ENCODE measurements at places on chromosomes 2 and 18. TPM values are rescaled to one million over a fixed set of nuclear protein-coding genes. Genes with fewer than 3 reads are reported as not detected.
A peak's percentile ranks its signal among the peaks of the same experiment; 100 is the strongest.

Gene LYPD6B
- not detected for total RNA-seq

Gene DSG1
- not detected for total RNA-seq

DNA sequence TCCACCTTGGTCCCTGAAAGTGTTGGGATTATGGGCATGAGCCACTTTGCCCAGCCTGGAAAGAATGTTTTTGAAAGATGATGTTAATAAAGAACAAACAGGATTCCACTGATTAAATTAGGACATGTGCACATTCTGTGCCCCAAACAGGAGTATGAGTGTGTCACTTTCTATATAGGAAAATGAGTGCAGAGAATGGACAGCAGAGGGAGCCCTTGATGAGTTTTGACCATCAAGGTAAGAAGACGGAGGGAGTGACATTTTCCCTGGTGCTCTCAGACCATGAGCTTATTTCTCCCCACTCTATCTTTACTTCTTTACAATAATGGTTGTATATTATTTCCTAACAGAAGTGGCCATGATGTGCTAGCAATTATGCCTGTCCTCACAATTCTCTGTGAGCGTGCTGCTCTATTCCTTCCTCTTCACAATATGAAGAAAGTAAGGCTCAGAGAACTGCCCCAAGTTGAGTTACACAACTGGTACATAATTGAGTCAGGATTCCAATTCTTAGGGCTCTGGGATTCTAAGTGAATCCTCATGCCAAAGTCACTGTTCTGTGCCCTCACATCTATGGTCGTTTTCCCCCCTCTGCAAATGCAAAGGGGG lies 20.6 kb downstream of the RPL37A start:
- DNase-seq = peak; percentile 76

GRCh38 chr2:197216361-197216979 lies 94.1 kb downstream of the ANKRD44 start:
- no peak for DNase-seq

GRCh38 chr2:98348066-98348561 lies 1.9 kb downstream of the CNGA3 start:
- no peak for DNase-seq

- DNase-seq = no peak
Observed at GRCh38 chr18:54392543-54393023, 34.9 kb downstream of the C18orf54 start.

- no peak for DNase-seq
Observed at GRCh38 chr2:2636813-2637212, 305.7 kb upstream of the MYT1L start.

DNA sequence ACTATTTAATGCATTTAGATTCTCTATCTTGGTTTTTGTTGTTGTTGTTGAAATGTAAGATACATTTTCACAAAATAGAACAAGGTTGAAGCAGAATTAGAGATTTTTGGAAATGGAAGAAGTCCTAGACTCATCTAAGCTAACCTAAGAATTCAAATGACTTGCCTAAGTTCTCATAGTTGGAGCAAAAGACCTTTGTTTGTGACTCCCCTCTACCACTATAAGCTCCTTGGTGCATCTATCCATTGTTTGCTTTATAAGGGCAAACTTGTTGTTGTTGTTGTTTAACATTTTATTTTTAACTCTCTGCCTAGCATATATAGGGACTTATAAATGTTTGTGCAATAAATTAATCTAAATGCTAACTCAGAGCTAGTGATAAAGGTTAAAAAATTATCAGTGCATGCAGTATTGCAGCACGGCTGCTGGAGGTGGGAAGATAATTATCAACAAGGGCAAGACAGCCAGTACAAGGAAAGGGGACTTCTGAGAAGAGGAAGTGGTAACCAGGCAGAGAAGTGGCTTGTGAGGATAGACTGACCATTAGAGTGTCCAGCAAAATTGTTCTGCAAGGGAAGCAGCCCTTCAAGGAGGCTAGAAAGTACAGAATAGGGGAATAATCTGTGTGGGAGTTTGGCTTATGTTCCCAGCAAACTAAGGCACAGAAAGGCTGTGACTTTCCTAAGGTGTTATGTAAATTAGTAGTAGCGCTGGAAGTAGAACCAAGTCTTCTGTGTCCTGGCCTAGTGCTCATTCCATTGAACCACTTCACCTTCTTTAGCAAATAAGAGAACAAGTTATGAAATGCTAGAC lies 38.1 kb upstream of the ACYP2 start:
- DNase-seq = no peak

DNA sequence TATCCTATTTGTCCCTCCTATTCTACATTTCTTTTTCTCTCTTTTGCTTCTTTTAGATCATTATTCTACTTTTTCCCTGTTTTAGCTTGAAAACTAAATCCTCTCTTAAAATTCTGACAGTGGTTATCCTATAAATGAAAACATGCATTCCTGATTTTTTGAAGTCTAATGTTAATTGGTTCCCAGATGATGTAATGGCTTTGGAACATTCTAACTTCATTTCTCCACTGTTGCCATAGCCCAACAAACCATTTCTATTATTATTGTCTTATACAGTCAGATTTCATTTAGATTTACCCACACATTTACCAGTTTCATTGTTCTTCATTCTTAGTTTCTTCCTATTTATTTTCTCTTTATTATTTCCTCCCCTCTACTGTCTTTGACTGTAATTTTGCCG lies 36.5 kb downstream of the SIGLEC15 start:
- DNase-seq = no peak

GRCh38 chr2:66189553-66189952 lies 245.4 kb upstream of the MEIS1 start:
- no peak for DNase-seq

GRCh38 chr2:85215448-85216401 lies 82.5 kb downstream of the TCF7L1 start:
- no peak for DNase-seq

DNA sequence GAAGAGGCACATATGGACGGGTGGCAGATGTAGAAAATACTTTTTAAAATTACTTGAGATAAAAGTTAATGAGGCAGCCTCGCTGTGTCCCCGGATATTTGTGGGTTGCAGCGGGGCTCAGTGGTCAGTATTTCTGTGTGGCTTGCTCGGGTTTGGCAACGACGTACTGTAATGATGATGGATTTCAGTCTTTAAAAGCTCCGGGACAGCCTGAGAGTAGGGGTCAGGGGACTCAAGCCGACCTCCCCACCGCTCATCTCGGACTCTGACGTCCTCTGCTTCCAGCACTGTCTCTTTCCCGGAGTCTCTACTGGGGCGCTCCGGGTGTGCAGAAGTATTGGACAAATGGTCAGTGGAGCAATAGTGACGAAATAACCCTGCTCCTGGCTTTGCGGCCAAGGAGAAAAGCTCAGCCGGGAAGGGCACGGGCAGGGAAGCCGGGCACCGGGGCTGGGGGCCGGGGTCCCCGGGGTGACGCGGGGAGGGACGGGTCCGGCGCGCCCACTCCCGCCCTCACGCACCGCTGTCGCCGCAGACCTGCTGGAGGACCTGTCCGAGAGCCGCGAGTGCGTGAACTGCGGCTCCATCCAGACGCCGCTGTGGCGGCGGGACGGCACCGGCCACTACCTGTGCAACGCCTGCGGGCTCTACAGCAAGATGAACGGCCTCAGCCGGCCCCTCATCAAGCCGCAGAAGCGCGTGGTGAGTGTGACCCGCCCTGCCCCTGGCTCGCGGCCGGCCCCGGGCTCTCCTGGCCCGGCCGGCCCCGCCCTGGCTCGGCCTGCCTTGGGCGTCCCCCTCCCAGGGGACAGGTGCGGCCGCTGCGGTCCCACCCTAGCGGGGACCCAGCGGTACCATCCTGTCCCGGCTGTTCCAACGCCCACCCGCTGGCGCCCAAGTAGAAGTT lies 7.3 kb downstream of the GATA6 start:
- DNase-seq = no peak

- no peak for DNase-seq
Observed at GRCh38 chr2:75033516-75033915, 75.1 kb downstream of the POLE4 start.
